ENCODE measurements at places on chromosomes 6 and 20.

DNA sequence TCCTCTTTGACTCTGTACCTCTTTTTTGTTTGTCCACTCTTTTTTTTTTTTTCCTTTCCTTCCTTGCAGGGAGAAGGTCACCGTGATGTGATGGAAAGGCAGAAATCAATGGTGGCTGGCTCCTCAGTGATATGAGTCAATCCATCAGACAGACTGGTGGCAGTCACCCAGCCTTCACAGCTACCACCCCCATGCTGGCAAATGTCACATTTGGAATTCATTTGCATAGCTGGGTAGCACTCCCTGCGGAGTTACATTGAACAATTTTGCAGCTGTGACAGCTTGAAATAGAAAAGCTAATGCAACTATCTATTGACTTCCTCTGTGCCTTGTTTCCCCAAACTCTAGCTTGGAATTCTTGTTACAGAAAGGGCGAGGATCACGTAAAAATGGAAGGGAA, 668.4 kb downstream of the C6orf118 start:
- DNase-seq: no peak

- no peak for DNase-seq
Observed at GRCh38 chr20:32184961-32185603, 22.5 kb downstream of the PLAGL2 start.

- DNase-seq: no peak
Observed at GRCh38 chr6:148414836-148415235, 72.2 kb downstream of the SASH1 start.

GRCh38 chr6:32637219-32637880, at the start of gene HLA-DQA1:
HLA-DQA1 (plus strand) TSS chr6:32637406; CDS start chr6:32637459, 53 bp downstream.
- DNase-seq: no peak

GRCh38 chr6:89034586-89035251, 45.8 kb upstream of the PNRC1 start:
- no peak for DNase-seq

GRCh38 chr20:41715526-41715925, 97.3 kb upstream of the CHD6 start:
- DNase-seq: no peak

DNA sequence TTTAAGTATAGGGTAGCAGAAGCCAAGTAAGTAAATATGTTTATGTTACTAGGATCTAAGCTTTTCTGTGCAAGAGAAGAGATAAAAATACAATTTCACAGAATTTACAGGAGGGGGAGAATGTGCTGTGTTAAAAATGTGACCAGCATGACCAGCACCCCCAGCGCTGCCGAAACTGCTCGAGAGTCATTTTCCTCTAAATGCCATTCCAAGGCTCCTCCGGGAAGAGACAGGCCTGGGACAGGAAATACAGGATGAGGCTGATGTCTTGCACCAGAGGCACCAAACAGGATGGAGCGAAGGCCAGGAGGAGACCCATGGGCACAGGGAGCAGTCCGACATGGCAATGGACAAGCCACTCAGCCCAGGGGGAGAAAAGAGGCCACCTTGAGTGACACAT, 21.1 kb downstream of the TAF4 start:
- no peak for DNase-seq

DNA sequence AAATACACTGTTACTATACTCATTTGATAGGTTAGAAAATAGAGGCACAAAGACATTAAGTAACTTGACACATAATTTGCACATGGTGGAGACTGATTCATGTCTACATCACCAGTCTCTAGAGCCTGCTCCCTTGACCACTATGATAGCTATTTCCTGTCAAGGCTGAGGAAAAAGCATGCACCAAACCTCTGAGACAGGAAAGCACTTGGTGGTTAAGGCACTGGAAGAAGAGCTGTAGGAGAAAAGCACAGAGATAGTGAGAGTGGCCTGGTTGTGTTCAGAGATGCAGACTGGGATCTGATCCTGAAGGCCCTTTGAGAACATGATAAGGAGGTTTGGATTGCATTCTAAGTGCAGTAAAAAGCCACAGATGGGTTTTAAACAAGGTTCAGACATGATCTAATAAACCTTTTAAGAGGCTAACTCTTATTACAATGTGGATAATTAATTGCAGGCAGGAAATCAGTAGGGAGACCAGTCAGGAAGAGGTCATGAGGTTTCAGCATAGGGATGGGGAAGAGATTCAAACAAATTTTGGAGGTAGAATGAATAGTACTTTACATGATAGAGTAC, 168.9 kb downstream of the PHF3 start:
- DNase-seq: no peak

- no peak for DNase-seq
Observed at GRCh38 chr6:156901309-156902019, 124.3 kb downstream of the ARID1B start.
